GM12878 (cell line): ENCODE measurements at places on chromosomes 7 and 10.
A peak's percentile ranks its signal among the peaks of the same experiment; 100 is the strongest.

GRCh38 chr7:155356323-155357105, 58.8 kb downstream of the INSIG1 start:
- DNase-seq, result no peak
- H3K4me1 ChIP-seq, result no peaks in the 10 kb centered on the region
- H3K4me3 ChIP-seq, result no peak overlapping the region

GRCh38 chr7:104794154-104794553, 219.9 kb upstream of the KMT2E start:
- no peak overlapping the region for H3K27ac ChIP-seq
- no peaks in the 10 kb centered on the region for H3K36me3 ChIP-seq
- no peak for DNase-seq
- no peak overlapping the region for H3K4me3 ChIP-seq

DNA sequence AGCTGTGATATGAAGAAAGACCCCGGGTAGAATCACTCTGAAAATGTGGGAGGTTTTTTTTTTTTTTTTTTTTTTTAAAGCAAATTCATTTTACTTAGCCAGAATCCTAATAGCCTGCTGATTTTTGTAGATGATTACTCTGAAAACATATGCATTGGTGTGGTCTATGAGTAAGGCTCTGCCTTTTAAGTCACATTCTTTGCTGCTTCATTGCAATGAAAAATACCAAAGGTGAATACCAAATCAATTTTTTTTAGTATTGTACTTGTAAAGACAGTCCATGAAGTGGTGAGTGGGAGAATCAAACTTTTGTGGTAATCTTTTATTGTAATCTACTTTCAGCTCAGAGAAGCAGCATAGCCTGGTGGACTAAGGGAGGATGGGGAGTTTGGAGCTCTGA, 130.3 kb downstream of the SDK1 start:
- no peak for DNase-seq
- H3K4me3 ChIP-seq, result no peak overlapping the region
- H3K27ac ChIP-seq, result no peak overlapping the region
- H3K36me3 ChIP-seq, result no peaks in the 10 kb centered on the region
- H3K27me3 ChIP-seq, result no peaks in the 10 kb centered on the region
- no peaks in the 10 kb centered on the region for H3K4me1 ChIP-seq

DNA sequence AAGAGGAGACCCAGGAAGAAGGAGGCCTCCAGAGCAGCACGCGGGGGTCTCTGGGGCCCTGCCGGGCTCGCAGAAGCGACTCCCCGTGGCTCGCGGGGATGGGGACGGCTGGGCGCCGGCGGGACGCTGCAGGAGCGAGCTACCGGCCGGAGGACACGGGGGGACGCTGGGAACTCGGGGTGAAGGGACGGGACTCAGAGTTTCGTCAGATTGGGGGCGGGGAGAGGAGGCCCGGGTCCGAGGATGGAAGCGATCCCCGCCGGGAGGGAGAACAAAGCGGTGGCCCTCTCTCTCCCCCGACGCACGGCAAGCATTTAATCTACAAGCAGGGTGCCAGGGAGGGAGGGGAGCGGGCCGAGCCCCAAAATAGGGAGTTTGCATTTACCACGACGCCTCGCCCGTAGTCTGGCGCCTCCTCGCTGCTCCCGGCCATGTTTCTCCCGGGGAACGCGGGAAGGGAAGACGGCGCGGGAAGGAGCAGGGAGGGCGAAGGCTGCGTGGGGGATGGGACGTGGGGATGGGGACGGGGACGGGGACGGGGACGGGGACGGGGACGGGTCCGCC, at the start of gene PRTFDC1:
Gene PRTFDC1 (minus strand): TSS at position 464 of the 564 bp plus-strand sequence. CDS start 31 bp downstream, at position 433.
- H3K27me3 ChIP-seq, result no peaks in the 10 kb centered on the region
- H3K4me1 ChIP-seq, result peaks cover 3% of the 10 kb centered on the region; the same call in 1 of the 2 replicates
- H3K36me3 ChIP-seq, result no peaks in the 10 kb centered on the region
- H3K4me3 ChIP-seq, result peak within 1 kb of the TSS; percentile 66; the same call in 1 of the 2 replicates
- DNase-seq, result no peak

- H3K27me3 ChIP-seq, result no peaks in the 10 kb centered on the region
These were observed 149.0 kb downstream of the TNS3 start for GRCh38 chr7:47432671-47433563.
